Coronary artery (tissue), 2 donors: ENCODE measurements at places on chromosomes 13 and 19.

DNA sequence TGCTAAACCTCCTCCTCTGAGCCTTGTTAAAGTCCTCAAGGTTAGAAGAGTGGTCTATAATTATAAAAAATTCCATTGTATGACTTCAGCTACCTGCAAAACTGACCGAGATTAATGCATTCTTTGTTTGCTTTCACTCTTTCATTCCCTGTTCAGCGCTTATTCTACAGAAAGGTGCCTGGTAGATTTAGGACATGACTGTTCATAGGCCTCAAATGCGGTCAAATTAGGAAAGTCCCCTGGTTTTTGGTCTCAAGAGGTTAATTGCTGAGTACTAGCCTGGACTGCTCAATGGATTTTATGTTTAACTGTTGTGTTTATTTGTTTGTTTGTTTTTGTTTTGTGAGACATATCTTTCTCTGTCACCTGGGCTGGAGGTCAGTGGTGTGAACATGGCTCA, 35.4 kb downstream of the KL start:
- no peak for DNase-seq

DNA sequence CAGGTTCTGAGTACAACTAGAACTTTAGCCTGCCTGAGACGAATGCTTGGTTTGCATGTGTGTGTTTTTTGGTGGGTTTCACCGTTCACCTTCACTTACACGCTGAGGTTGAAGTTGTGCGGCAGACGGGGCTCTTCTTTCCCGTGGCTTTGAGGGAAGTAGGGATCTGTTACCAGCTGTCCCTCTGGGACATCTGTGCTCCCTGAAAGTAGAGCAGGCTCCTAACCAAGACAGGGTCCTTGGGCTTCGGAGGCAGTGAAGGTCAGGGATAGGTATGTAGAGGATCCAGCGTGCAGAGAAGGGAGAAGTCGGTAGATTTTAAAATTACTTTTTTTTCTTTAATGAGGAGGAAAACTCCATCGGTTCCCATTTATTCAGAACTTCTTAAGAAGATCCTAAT, 48.7 kb downstream of the ZNF536 start:
- no peak for DNase-seq

DNA sequence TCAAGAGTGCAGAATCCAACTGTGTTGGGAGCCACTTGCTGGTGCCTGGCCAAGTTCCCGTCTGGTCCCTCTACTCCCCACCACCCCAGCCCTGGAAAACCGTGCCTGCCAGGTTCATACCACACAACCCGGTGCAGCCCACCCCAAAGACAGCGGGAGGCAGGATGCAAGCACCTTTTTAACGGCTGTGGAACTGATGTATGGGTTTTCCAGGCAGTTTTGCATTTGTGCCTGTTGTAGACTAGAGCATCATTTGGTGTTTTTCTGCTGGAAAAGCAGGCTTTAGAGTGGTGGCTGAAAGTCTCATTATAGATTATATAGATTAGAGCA, 13.5 kb downstream of the TFDP1 start:
- DNase-seq: peak; percentile 50

DNA sequence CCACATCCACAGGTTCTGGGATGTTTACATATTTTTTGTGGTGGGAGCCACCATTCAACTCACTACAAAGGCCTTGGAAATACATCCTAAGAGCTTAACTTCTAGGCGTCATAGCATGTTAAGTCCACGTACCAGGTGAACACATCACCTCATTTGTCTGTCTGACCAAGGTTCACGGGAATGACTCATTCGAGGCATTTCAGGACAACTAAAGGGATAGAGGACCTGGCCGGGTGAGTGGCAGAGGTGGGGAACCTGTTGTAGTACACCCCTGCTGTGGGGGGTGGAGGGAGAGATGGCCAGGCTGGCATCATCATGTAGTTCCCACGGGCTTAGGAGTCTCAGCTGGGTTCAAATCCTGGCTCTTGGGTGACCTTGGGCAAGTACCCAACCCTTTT, 51.5 kb downstream of the BICRA start:
- DNase-seq: no peak

DNA sequence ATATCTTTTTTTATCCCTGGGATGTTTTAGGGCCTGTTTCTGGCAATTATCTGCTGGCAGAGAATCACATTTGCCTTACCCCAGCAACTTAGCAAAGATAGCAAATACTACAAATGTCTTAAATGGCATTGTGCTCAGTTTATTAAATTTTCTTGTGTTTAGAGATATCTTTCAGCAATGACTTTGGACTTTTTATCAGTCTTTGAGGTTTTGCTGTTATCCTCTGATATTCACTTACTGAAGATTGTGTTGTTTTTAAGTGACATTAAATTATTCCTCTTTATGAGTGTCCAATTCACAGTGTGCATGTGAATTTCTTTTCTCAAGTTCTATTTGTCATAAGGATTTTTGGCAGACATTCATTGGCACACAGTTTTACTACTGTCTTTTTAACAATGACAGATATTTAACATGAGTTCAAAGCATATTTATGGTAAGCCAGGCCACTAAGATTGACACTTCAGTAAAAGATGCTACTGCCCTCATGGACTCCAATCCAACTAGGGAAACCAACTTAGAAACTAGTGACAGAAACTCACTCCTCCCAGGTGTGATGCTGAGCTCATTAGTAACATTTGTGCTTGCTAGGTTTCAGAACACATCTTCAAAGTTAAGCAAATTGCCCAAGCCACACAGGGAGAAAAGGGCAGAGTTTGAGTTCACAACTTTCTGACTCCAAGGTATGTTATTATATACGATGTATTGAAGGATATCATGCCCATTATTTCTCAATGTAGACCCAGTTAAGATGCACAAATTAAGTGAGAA, 481.9 kb downstream of the GPC6 start:
- no peak for DNase-seq

DNA sequence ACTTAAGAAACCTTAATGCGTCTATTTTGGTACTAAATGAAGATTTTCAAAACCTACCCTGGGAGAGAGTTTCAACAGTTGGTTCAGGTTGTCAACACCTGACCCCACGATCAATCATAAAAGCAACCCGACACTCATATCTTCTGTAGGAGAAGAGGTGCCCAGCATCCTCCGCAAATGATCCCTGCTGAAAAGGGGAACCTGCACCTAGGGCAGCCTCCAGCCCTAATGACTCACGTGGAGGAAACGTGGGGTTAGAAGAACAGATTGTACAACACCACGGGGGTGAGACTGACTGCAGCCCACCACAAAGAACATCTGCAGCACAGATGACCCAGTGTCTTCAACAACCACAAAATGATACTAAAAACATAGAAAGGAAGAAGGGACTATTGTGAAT, 116.3 kb downstream of the RAB20 start:
- peak; percentile 41 for DNase-seq

DNA sequence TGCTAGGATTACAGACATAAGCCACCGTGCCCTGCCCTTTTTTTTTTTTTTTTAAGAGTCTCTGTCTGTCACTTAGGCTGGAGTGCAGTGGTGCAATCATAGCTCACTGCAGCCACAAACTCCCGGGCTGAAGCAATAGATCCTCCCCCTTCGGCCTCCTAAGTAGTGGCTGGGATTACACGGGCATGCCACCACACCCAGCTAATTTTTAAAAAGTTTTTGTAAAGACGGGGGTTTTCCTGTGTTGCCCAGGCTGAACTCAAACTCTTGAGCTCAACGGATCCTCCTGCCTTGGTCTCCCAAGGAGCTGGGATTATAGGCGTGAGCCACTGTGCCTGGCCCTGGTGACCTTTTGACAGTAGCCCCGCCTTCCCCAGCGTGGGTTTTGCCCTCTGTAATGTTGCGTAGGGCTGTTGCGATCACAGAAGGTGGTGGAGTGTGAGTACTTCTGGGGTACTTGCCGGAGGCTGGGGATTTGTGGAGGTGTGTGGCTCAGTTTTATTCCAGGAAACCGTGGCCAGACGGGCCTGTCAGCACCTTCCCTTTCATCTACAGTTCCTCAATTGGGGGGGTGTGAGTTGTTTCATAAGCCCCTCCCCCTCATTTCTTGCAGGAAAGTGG, 11.6 kb upstream of the RETN start:
- DNase-seq: no peak

GRCh38 chr19:53463263-53463662, 4.3 kb upstream of the ZNF813 start:
- no peak for DNase-seq

- DNase-seq: peak; percentile 97
These were observed 29.3 kb upstream of the NANOS3 start for GRCh38 chr19:13847407-13848339.

DNA sequence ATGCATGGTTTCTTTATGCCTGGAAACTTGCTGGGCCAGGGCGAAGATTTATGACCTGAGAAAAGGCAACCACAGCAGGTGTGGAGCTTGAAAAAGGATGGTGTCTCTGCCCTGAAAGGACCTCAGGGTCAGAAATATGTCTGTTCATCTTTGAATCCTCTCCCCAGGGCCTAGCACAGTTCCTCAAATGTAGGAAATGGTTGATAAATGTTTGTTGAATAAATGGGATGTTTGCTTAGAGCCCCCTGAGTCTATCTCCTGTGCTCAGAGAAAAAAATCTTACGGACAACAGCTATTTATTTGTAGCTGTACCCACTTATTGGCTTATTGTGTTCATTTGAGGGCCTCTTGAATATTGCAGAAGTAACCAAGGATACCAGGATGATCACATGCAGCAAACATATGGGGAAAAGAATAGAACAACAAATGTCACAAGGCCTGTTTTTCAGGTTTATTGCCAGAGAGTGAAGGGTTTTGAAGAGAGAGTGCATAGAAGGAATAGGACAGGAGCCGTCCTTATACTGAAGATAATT, 114.5 kb downstream of the KLF5 start:
- DNase-seq: no peak

GRCh38 chr13:102141625-102142472, 260.0 kb downstream of the FGF14 start:
- DNase-seq: no peak

- DNase-seq: no peak
These were observed 63.5 kb upstream of the MYCBP2 start for GRCh38 chr13:77390391-77390790.

DNA sequence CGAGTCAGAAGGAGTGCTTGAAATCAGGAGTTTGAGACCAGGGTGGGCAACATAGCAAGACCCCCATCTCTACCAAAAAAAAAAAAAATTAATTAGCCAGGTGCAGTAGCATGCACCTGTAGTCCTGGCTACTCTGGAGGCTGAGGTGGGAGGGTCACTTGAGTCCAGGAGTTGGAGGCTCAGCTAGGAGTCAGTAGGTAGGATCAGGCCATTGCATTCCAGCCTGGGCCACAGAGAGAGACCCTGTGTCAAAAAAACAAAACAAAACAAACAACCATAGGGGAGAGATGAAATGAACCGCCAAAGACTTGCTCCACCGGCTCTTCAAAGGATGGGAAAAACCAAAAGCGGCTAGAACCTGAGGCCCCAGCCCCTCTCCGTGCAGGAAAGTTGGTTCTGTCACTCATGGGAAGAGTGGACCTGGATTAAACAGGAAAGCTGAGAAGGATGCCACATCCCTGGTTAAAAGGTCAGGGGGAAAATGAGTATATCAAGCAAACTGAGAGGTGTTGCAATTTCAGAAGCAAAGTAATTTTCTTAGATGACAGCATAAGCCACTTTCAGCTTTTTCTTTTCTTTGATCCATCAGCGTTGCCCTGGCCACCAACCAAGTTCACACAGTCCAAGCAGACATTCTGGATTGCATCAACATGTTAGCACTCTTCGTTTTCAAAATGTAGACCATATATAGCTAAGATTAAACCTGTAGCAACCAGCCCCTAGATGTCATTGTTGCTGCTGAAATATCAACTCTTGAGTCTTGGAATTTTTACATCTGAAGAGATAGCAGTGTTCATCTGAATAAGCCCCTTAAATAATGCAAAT, 8.9 kb upstream of the ZNF507 start:
- no peak for DNase-seq

DNA sequence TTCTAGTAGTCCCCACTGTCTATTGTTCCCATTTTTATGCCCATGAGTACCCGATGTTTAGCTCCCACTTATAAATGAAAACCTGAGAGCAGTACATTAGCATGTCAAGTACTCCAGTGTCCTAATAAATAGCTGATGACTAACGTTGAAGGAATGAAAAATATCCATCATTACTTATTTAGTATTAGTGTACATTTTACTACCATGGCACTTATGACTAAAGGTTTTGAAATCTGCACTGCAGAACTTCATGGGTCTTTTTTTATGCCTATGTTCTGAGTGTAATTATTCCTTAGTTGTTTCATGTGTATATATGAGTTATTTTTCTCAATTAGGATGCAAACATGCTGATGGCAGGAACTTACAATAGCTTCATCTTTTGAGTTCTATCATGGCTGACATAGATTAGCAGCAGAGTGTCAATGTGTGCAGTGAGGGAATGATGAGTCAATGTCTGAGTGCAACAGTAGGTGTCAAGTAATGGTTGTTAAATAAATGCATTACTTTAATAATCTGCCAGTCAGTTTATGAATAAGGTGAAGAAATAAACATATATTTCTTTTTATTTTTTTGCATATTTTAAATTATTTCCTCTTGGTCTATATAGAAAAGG, 188.4 kb downstream of the ITGBL1 start:
- DNase-seq: no peak

DNA sequence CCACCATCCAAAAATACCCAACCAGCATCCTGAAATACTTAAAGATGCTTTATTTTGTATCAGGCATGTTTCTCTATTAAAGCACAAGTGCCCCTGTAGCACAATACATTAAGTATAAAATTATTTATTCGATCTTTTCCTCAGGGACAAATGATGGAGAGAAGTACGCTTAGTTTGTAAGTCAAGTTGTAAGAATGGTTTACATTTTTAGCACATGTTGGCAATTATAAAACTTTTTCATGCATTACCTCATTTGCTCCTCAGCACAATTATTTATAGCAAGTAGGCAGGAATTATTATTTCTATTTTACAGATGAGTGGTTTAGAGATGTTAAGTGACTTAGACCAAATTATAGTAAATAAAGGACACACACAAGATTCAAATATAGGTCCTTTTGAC, 232.6 kb upstream of the HTR2A start:
- no peak for DNase-seq

GRCh38 chr19:42420055-42420544, 7.1 kb downstream of the LIPE start:
- DNase-seq: no peak

GRCh38 chr19:53903055-53903680, 5.9 kb upstream of the CACNG7 start:
- no peak for DNase-seq

DNA sequence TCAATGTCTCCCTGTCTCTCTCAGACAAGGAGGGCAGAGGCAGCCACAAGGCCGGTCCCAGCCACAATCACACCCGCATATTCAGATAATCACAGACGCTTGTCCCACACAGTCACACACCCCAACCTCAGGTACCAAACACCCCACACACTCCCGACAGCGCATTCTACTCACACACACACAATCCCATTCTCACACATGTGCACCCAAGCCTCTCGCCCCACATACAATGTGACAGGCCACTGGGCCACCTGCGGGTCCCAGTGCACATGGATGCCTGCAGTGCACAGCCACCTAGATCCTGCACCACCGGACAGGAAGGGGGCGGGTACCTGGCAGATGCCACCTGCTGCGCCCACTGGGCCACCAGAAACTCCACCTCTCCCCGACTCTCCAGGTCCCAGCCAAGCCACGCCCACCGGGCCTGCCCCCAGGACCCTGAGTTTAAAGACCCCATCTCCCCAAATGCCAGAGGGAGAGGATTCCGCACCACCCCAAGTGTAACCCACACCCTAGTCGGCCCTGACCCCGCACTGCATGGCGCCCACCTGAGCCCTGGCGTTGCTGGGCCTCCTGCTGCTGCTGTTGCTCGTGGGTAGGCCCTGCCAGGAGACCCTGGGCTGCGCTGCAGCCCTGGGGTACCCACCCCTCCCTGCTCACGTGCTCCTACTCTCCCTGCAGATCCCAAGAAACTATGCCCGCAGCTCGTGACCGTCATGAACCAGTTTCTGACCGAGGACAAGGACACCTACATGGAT, 10.6 kb downstream of the SCGB2B2 start:
- no peak for DNase-seq

GRCh38 chr13:20624213-20624612, 57.3 kb downstream of the IFT88 start:
- DNase-seq: no peak
